ENCODE measurements at places on chromosomes 2 and 18.

- DNase-seq: no peak
These were observed 57.2 kb upstream of the LDLRAD4 start for GRCh38 chr18:13161276-13161899.

DNA sequence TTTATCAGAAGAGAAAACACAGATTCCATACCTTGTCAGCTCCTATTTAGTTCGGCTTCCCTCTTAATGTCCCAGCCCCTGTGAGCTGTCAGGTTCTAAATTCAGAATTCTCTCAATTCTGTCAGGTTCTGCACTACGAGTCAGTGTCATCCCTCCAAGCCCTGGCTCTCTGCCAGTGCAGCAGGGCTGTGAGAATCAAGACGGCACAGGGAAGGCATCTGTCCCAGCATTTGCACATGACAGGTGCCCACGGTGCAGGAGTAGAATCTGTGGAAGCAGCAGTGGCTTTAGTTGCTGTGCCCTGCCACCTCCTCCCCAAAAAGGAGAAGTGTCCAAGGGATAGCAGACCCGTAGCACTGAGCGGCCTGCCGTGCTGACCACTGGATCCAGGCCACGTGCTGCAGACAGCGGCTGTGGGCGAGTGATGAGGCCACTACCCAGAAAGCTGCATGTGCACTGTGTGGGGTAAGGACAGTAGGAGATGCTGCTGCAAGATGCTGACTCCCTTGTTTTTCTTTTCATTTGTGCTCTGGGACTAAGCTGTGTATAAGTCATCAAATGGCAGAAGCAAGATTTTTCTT is 12.8 kb downstream of the RBFA start:
- no peak for DNase-seq

- no peak for DNase-seq
These were observed 44.3 kb downstream of the MALT1 start for GRCh38 chr18:58715540-58715939.

GRCh38 chr2:230691005-230691647 is 21.5 kb upstream of the CAB39 start:
- no peak for DNase-seq

- no peak for DNase-seq
These were observed 37.1 kb upstream of the GPR75 start for GRCh38 chr2:53896864-53897263.

DNA sequence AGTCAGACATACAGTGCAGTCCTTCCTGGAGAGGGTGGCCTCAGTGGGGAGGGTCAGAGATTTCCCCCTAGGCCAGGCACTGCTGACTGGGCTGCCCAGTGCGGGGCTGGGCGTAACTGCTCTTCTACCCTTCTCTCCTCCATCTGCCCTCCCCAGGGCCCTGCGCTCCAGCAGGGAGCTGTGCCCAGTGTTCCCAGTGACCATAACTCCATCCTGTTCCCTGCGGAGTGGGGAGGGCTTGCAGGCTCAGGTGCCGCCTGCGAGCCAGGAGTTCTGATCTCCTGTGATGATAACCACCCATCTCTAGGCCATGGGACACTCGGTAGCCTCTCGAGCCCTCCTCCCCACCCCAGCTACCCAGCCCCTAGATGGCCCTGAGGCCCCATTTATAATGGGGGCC is 107.6 kb downstream of the SMAD7 start:
- no peak for DNase-seq

DNA sequence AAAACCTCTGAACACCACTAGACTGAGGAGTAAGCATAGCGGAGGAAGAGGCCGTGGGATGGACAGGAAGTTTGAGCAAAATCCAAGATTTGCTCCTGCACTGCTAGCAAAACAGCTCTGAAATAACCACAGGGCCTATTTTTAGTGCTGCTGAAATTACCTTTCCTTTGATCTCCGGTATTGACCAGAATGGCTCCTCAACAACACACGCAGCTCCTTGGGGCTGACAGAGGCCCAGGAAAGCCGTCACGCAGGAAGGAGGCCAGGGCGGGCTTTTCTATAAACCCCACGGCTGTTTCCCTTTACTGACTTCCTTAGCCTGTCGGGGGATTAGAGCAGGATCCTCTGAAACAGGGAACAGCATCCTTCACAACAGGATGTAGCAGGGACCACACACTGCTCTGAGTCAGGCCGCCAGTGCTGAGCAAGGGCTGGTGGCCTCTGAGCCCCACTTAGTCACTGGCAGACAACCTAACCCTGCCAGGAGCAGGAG is 80.8 kb upstream of the LCLAT1 start:
- DNase-seq: no peak

- no peak for DNase-seq
These were observed 168.1 kb downstream of the TRIB2 start for GRCh38 chr2:12884713-12885282.

DNA sequence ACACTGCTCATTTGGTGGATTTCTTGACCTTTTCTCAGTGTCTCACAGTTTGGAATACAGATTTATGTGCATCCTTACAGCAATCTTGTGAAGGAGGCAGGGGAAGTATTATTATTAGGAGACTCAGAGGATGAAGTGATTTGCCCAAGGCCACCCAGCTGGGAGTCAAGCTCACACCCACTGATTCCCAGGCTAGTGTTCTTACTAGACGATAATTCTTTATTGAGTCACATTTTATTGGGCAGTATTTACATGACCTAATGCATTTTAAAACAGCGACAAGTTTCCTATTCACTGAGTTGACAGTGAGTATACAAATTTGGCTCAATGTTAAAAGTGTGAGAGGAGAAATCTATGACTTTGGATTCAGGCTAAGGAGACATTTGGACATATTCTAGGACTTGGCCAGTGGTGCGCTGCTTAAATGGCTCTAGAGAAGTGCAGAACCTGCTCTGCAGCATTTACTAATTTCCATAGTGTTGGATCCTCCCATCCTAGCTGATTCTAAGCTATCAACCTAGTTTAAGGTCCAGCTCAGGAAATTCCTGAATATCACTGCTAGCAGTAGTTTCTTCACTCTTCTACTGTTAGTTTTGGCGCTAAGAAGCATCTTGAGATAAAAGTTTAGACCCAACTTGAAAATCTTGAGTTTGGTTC is 199.3 kb downstream of the MTX2 start:
- DNase-seq: no peak

GRCh38 chr2:170323743-170324142 is 145.8 kb downstream of the MYO3B start:
- no peak for DNase-seq

GRCh38 chr2:17083902-17084301 is 418.3 kb upstream of the CYRIA start:
- DNase-seq: no peak

DNA sequence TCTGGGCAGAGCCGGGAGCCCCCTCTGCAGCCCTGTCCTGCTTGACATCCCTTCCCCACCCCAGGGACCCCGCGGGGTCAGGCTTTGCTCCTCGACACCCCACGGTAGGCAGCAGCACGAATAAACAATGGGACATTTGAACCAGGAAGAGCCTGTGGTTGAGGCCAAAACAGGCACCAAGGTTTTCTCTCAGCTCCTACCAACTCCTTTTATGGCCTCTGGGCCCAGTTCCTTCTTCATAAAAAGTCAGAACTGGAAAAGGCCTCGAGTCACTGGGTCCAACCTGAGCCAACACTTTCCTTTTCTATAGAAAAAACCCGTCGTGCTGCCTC is 20.6 kb downstream of the TEX44 start:
- no peak for DNase-seq

- no peak for DNase-seq
These were observed 325 bp upstream of the TTLL4 start for GRCh38 chr2:218710334-218710686.

GRCh38 chr18:34886177-34886576 is 155.0 kb upstream of the MAPRE2 start:
- DNase-seq: no peak

DNA sequence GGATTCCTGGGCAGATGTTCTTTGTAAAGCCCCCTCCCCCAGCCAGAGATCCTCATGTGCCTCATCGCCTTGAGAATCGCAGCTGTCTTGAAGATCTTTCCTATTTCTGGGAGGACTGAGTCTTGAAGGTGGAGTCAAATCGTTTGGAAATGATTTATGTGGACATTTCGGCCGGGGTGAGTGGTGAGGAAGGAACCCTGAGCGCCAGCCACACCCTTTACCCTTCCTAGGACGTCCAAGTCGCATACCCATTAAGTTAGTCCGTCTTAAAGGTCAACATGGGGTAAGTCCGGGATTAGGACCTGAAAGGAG is 84.9 kb upstream of the ZCCHC2 start:
- no peak for DNase-seq

- no peak for DNase-seq
These were observed 307.3 kb upstream of the CNTNAP5 start for GRCh38 chr2:123717636-123718334.

DNA sequence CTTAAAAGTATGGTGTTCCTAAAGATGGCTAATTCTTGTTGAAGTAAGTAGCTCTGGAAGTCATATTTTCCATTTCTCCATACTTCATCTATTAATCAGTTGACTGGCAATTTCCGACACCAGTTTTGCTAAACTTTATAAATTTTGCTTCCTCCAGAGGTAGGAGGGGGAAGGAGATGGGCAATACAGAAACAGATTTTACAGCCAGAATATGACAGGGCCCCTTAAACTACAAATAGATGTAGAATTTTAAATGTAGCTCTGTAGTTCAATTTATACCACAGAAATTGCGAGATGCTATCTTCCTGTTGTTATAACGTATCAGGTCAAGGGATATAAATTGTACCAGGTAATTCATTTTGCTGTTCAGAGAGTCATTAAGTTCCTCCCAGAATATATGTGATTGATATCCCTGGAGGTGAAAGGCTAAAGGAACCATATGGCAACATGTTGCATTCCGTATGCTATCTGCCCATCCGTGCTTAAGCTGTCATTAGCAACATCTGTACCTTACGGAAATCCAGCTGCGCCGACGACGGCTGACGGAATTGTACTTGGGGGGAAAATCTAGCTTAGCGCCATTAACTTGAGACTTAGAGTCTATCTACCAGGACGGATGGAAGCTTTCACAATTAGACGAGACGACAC is 8.4 kb upstream of the NR4A2 start:
- no peak for DNase-seq

- DNase-seq: no peak
These were observed 183.7 kb downstream of the KLHL29 start for GRCh38 chr2:23568626-23569190.

- DNase-seq: no peak
These were observed 2.0 kb downstream of the TCF4 start for GRCh38 chr18:55585920-55586561.

- no peak for DNase-seq
These were observed 10.6 kb downstream of the DNAJB2 start for GRCh38 chr2:219289537-219290361.

DNA sequence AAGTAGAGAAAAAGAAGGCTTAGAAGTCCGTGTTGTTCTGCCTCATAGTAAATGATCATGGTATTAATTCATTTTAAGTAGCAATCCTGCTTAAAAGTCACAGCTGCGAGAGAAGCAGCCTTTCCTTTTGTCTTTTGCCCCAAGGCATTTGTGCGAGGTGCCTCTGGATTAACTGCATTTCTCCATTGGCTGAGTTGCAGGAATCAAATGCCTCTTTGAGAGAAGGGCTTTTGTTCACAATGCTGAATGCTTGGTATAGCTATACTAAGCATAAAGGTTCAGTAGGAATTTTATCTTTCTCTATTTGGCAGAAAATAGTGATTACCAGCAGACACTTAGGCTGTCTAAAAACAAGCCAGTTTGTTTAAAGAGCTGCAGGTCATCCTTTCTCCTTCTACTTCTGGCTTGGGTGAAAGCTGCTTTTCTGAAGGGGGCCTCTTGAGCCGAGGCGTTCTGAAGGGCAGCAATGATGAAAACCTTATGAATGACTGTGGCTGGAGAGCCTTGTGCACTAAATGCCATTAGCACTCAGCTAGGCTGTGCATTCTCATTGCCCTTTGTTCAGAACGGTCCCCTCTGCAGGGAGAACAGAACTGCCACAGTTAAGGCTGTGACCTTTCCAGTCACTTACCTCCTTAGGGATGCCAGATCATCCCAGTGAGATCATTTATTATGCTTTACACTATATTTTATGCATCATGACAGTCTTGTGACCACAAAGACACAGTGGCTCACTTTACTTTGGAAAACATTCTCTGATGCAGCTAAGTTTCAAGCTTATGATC is 68.8 kb upstream of the TMEM87B start:
- DNase-seq: no peak

GRCh38 chr2:63000801-63001200 is 49.8 kb upstream of the OTX1 start:
- no peak for DNase-seq

DNA sequence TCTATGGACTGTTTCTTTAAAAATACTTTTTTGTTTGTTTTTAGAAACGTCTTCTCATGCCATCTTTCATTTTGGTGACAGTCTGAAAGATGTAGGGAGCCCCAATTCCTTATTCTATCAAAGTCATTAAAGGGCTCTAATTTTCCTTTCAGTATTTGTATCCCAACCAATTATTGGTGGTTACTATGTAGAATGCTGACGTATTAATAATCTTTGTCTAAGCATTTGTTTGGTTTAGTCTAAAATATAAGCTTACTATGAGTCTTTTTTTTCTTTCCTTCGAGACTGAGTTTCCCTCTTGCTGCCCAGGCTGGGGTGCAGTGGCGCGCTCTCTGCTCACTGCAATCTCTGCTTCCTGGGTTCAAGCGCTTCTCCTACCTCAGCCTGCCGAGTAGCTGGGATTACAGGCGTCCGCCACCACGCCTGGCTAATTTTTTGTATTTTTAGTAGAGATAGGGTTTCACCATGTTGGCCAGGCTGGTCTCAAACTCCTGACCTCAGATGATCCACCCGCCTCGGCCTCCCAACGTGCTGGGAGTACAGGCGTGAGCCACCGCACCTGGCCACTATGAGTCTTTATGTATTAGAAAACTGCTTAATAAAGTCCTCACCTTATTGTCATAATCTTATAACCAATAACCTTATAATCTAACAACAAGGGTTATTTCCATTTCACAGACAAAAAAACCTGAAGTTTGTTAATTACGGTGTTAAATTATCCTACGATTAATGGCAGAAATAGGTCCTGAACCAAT is 849 bp upstream of the VRK2 start:
- no peak for DNase-seq

GRCh38 chr18:67243799-67244587 is 272.5 kb downstream of the DSEL start:
- no peak for DNase-seq

- no peak for DNase-seq
These were observed 34.5 kb downstream of the HS1BP3 start for GRCh38 chr2:20616341-20616871.

GRCh38 chr2:174395969-174396630 is 570 bp downstream of the SCRN3 start:
- no peak for DNase-seq

DNA sequence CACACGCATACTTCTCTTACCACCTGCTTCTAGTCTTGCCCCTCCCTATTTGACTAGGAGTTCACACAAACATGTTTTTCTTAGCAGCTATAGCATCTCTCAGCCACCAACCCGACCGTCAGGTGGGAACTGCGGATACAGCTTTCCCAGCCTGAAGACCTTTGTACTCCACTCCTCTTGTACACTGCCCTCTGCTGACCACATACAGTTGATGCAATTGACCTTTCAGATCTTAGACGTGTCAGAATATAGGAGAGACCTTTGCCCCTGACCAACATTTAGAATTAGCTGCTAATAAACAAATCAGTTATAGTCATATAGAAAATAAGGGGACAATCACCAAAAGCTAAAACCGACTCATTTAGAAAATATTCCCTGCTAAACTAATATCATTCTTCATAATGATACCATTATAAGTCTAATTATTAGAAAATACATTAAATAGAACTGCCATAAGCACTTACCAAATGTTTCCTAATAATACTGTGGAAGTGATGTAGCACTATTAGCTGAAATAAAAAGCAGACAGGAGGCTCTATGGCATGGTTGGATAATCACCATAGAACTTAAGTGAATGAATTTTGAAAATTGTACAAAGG is 208.4 kb downstream of the RAD51AP2 start:
- no peak for DNase-seq

All from GM12878 (cell line).